ENCODE measurements at places on chromosomes 6 and 20.

DNA sequence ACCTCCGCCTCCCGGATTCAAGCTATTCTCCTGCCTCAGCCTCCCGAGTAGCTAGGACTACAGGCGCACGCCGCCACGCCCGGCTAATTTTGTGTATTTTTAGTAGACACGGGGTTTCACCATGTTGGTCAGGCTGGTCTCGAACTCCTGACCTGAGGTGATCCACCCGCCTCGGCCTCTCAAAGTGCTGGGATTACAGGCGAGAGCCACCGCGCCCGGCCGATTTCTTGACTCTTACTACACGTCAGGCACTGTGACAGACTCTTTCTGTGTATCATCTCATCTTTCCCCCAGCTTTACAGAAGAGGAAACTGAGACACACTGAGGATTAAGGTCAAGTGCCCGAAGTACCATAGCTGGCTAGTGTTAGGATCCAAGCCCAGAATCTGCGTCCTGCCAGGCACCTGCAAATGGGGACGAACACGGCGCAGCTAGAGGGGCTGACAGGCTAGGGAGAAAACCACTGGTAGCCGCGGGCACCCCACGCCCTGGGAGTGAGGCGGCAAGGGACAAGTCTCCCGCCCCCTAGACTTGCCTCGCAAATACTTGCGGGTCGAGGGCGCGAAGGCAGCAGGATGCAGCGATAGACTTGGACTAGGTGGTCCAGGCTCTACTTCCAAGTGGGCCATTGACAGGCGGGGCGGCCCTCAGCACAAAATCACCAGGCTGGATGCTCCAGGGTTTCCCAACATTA lies 1.1 kb upstream of the TAF8 start:
- no peak for DNase-seq

GRCh38 chr6:13617066-13617465 lies 1.9 kb downstream of the NOL7 start:
- DNase-seq = no peak

DNA sequence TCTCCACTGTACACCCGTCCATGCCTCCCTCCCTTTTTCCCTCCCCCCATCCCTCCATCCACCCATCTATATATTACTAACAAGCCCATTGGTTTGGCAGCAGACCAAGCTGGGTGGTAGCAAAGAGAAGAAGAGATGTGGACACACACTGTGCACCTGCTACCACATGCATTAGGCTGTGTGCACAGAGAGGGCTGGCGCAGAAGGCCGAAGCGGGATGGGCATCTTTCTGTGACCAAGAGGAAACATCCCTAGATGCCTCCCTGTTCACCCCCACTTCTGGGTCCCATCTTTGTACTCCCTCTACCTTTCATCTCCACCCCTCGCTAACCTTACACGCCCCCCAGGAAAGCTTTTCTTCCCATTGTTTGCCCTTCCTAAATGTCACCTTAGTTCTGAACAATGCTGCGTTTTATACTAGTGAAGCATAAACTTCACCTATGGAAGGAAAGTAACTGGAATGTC lies 64.9 kb upstream of the AFDN start:
- no peak for DNase-seq

DNA sequence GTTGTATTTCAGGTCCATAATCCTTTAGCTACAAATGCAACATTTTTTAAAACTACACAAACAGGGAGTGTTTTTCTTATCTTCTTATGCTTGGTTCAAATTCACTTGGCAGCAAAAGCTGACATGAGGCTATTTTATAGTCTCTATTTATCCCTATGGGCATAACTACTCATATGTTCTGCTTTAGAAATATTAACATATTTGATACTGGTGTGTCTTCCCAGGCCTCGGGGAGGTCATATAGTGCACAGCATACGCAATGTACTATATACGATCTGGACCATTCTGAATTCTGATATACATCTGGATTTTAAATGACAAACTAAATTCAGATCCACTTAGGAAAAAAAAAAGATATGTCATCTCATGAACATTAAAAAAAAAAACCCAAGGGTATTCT lies 69.2 kb downstream of the TFAP2C start:
- DNase-seq = no peak

DNA sequence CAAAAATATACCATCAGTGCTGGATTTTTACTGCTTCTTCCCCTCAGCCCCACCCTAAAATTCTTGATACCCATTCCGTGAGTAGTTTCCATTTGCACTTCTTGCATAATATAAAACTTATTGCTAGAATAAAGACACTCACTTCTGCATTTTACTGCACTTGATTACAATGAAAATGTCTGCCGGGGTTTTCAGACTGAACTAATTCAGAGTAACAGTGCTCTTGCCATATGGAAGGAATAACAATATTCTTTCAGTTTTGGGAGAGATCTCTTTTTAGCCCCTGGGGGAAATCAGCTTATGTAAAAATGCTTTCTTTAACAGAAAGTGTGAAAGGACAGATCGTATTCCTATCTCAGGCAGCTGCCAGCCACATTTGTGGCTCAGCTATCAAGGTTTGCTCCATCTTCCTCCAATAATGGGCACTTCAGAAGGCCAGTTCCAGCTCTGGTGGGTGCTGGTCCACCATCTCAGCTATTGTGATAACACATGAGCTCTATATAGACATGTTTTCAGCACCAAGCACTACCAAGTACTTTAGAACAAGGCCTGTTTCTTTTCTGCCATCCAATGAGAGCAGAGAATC lies 8.9 kb downstream of the SMLR1 start:
- no peak for DNase-seq

DNA sequence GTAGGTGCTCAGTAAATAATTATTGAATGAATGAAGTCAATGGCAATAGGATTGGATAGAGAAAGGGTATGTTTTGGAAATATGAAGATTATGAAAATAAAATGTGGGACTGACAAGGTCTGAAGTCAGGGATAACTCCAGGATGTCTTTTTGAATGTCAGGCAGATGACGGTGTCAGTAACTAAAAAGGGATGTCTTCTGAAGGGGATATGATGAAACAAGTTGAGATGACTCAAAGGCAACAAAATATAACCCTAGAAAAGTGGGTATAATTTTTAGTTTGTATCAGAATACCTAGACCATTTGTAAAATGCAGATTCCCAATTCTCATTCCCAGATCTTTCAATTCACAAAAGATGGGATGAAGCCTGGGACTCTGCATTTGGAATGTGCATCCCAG lies 257.3 kb upstream of the SGK1 start:
- DNase-seq = no peak

DNA sequence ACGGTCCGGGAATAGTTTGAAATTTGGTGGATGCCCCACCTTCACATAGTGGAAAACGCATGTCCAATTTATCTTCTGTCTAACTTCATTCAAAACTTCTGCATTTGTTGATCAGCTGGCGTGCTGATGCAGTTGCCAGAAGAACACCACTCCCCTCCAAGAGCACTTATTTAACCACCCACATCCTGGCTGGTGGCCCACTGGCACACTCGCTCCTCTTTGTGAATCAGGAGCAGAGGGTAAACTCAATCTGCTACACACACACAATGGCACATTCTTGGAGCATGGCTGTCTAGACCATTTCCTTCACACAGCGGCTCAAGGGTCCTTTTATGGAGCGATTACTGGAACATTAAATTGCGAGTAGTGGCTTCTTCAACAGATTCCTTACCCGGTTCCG lies 55.1 kb upstream of the CEP162 start:
- DNase-seq = no peak

DNA sequence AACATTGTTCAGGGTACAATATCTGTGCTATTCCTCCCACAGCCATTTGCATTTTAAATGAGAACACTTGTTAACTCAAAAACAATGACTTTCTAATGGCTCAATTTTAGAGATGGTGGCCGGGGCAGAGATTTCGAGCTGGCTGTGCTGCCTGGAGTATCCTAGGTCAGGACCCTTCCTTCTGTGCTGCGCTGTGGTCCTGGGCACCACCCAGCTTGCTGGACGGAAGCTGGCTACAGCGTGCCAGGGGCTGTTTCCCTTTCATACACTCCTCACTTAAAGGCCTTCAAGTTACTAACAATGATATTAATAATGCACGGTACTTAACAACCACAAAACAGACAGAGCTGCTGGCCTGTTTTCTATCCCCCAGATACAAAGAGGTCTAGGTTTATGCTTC lies 194.4 kb upstream of the CST7 start:
- no peak for DNase-seq

DNA sequence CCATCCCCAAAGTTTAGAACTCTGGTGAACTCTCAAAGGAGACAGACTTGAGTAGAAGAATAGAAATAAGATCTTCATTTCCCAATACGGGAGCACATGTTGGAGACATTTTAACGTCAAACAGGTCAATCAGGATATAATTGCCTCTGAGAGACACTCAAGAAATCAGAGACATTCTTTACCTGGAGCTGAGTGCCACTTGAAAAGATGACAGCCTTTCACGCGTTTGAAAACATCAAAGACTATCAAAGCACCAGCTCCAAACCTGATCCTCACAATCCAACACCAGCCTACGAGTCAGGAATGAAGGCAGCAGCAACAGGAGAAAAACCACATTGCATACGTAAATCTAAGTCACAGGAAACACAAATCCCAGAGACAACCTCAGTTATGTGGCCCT lies 571.5 kb upstream of the CDH4 start:
- DNase-seq = no peak

GRCh38 chr6:103729658-103730057 lies 1130.1 kb downstream of the HACE1 start:
- no peak for DNase-seq
